ENCODE measurements at places on chromosomes 2 and 18.

GRCh38 chr2:101737478-101738255 lies 40.2 kb downstream of the MAP4K4 start:
- no peak for DNase-seq

DNA sequence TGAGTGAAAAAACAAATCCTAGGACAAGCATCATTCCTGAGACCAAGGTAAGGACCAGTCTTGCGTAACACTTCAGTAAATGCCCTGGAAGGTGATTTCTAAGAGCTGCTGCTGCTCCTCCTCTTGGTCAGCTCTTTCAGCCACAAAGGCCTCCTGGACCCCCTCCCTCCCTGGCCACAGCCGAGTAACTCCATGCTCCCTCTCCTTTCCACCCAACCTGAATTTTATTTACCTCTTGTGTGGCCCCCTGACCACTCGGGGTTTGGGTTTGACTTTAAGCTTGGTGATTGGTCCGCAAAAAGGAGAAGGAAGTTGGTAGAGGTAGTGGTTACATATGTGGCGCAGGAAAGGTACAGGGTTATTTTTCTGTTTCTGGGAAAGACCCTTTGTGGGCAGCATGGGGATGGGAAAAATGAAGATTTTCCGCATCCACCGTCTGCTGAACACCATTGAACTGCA lies 9.2 kb downstream of the HTRA2 start:
- no peak for DNase-seq

DNA sequence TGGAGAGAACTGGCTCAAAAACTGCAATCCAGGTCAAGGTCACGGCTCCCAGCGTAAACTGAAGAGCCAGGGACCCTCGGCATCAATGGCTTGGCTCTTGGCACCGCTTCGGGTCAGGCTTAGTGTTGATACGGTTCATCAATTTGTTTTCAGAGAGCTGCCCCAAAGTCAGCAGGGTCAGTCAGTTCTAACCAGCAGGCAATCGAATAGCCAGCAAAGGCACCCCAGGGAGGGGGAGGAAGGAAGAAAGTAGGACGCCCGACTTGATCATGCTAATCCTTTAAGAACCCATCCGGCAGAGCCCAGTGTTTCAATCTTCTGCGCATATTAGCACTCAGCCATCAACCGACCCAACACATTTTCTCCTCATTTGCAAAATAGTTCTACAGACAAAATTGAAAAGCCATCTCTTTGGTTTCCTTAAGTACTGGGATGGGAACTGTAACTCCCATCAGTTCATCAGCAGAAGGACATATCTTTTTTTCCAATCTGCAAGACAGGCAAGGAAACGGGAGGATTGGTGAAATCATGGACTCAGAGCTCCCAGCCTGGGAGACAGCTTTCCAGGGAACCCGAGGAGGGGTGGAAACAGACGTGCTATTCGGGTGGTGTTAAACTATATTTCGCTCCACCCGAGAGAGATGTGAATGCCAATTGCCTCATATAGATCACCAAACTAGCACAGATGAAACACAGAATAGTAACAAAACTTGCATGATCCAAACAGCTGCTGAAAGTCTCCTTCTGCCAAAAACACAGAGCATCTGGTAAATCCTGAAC lies 40.7 kb upstream of the CABLES1 start:
- no peak for DNase-seq

DNA sequence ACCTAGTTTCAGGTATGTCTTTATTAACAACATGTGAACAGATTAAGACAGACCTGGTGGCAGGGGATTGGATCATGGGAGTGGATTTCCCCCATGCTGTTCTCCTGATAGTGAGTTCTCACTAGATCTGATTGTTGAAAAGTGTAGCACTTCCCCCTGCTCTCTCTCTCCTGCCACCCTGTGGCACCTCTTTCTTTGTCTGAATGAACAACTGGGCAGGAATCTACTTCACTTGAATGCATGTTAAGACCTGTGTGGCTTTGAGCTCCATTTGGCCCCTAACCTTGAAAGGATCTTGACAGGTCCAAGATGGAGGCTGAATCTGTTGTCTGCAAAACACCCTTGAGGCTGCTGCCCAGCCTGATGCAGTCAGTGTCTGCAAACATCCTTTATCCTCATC lies 194.4 kb downstream of the RNF144A start:
- no peak for DNase-seq

DNA sequence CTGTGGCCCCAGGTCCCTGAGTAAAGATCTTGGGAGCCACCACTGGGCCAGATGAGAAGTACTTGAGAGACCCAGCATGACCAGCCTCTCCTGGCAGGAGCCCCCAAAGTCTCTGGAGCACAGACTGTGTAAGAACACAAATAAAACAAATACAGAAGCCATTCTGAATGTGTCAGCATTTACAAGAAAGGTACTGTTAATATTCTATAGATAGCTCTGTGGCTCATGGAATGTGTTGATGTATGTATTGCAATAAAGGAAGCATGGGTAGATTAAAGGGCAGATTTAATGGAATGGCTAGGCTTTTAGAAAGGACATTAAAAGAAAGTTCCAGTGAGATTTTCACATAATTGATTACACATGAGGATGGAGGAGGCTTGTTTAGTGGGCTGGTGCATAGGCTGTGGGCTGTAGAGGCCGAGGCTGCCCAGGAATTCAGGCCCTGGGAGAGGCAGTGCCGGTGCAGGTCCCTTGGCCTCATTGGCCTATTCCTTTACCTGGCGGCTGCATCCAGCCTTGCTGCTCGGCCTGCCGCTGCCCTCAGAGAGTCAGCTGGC lies 127.7 kb upstream of the DLX2 start:
- DNase-seq, result no peak

- DNase-seq, result no peak
These were observed 227.3 kb upstream of the MMADHC start for GRCh38 chr2:149814901-149815300.
